ENCODE measurements at places on chromosomes 11 and 22.

GRCh38 chr11:127039591-127039990 is 39.0 kb upstream of the KIRREL3 start:
- DNase-seq, result no peak

- no peak for DNase-seq
Measured at GRCh38 chr11:88327061-88327460, 10.5 kb downstream of the CTSC start.

GRCh38 chr11:131734871-131735270 is 364.5 kb downstream of the NTM start:
- DNase-seq, result no peak

- DNase-seq, result no peak
Measured at GRCh38 chr11:105975128-105975527, 46.9 kb downstream of the MSANTD4 start.

DNA sequence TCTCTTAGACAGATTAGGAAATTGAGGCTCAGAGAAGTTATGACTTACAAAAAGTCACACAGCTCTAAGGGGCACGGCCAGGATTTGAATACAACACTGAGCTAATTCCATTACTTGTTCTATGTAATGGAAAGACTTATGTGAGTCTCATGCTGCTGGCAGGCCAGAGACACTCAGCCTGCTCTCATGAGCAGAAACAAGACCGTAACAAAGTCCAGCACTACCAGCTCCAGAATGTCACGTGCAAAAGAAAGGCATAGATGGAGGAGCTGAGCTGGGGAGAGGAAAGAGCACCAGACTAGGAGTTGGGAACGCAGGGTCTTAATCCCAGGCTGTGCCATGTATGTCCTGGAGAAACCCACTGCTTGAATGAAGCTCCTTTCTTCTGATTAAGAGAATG is 1.8 kb downstream of the CHRDL2 start:
- no peak for DNase-seq

- DNase-seq, result no peak
Measured at GRCh38 chr22:19871023-19871844, 16.6 kb upstream of the GNB1L start.

DNA sequence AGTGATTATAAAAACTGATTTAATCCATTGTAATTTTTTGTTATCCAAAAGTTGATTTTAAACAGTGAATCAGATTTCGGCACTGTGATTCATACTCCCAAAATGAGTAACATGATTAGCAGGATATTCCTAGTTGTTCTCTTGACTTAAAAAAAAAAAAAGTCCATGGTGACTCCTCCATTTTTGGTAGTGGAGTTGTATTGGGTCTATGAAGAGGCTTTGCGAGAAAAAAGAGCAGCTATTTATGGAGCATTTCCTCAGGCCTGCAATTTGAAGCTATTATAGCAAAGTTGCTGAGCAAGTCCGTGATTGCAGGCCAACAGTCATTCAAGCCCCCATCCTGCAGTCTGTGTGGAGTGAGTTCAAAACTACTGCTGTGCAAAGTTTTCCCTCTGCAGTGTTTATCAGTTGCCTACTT is 28.8 kb downstream of the YAP1 start:
- no peak for DNase-seq

GRCh38 chr11:44877571-44878497 is 72.8 kb downstream of the TP53I11 start:
- no peak for DNase-seq

DNA sequence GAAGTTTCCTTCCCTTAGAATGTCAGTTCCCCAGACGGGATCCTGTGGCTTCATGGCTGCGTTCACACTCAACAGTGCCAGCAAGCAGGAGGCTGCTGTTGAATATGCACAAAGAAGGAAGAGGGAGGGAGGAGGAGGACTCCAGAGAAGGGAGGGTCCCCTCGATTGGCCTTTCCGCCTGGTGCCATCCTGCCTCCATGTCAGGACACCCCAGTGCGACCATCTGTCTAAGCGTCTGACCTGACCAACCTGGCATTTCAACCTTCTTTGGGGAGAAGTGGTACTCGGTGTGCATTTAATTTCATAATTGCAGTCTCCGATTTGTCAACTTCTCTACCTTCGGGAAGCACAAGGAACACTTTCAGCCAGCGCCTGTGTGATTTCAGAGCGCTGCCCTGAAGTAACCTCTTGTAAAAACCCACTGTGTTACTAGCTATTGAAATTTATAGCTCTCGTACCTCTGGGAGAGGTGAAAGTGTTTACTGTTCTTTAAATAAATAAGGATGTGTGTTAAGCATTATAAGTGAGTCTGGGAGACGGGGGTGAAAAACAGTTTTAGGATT is 1491.9 kb downstream of the TBC1D22A start:
- no peak for DNase-seq

GRCh38 chr11:9493492-9493891 is 32.7 kb downstream of the ZNF143 start:
- no peak for DNase-seq

GRCh38 chr11:60978546-60979380 is 7.3 kb downstream of the CD6 start:
- DNase-seq, result no peak

DNA sequence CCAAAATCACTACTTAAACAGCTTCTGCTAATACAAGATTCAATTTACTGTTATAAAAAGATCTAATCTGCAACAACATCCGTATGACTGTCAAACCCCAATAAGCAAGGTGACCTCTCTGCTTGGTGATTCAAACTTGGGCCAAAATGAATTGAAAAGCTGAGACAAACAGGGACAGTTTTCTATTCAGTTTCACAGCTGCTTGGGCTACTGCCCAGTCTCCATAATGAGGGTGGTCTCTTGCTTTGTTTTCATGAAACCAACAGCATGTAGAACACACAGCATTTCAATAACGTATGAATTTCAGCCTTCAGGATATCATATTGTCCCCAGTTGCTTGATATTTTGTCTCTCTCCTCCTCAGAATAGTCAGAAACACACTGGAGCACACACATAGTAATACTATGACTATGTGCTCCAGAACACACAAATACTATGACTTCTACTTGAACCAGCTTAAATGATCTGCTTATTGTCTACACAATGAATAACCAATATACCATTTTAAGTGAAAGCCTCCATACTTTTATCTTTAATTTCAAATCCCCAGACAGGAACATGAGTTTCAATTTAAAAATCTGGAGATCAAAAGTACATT is 285.0 kb downstream of the TTC28 start:
- no peak for DNase-seq

DNA sequence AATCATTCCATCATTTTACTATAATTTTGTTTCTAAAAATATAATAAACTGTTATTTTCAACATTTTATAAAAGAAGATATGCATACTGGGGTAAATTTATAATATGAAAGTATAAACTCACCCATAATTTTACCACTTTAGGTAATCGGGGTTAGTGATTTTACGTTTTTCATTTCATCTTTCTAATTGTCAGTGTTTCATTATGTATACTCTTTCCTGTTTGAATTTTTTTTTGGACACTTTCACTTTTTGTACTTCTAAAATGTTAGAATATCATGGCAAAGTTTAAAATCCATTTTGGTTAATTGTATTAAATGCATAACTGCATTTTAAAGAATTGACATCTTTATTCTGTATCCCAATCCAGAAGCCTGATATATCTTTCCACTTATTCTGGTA is 115.8 kb downstream of the METTL15 start:
- DNase-seq, result no peak

GRCh38 chr22:24128631-24129262 is 52.5 kb upstream of the SUSD2 start:
- DNase-seq, result no peak

GRCh38 chr22:24146791-24147353 is 34.4 kb upstream of the SUSD2 start:
- DNase-seq, result no peak

DNA sequence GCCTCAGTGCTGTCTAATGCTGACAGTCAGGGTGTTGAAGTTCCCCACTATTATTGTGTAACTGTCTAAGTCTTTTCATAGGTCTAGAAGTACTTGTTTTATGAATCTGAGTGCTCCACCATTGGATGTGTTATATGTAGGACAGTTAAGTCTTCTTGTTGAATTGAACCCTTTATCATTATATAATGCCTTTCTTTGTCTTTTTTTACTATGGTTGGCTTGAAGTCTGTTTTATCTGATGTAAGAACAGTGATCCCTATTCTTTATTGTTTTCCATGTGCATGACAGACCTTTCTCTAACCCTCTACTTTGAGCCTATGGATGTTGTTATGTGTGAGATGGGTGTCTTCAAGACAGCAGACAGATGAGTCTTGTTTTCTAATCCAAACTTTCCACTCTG is 107.8 kb upstream of the C11orf58 start:
- DNase-seq, result no peak

- no peak for DNase-seq
Measured at GRCh38 chr11:93028960-93029522, 59.6 kb downstream of the MTNR1B start.

- DNase-seq, result no peak
Measured at GRCh38 chr11:90294526-90294925, 71.7 kb upstream of the CHORDC1 start.

- no peak for DNase-seq
Measured at GRCh38 chr22:29255064-29255621, 12.6 kb downstream of the RHBDD3 start.

DNA sequence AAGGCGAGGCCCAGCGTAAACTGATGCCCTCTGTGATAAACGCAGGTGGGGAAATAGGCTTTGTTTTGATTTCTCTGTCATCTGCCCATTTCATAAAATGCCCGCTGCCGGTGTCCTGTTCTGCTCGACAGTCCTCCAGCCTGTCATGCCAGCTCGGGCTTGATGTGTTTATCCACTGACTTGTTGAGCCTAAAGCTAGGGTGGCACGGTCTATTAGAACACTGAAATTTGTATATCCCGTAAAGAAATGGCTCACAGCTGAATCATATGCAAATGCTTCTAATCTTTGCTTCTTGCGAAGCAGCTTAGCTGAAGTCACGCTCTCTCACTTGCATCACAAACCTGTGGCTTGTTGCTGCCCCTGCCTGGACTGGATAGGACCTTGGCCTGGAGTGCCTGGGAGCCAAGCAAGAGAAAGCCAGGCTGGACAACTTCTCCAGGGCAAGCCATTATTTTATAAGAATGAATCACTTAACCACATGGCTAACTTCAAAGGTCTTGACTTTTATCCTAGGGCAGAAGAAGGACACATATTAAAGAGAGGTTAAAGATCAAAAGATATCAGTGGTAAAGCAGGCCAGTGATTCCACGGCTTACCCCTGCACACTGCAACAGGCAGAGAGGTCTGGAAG is 33.1 kb downstream of the EHF start:
- peak; percentile 93 for DNase-seq

- no peak for DNase-seq
Measured at GRCh38 chr11:5036669-5037068, 9.7 kb upstream of the OR52J3 start.

DNA sequence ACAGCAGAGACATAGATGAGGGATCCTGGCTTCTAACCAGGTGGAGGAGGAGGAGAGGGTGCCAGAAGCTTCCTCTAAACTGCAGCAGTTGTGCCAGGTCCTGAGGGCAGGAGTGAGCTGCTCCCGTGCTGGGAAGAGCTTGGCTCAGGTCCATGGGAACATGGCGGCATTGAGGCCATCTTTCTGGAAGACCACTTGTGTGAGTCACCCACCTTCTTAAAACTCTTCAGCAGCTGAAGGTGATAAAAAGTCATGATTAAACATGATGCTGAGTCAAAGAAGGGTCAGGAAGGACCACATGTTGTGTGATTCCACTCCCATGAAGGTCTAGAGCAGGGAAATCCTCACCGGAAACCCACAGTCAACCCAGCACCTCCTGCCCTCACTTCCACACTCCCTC is 35.1 kb downstream of the LINC01488 start:
- DNase-seq, result no peak

- DNase-seq, result no peak
Measured at GRCh38 chr11:116199182-116199581, 573.6 kb downstream of the BUD13 start.

DNA sequence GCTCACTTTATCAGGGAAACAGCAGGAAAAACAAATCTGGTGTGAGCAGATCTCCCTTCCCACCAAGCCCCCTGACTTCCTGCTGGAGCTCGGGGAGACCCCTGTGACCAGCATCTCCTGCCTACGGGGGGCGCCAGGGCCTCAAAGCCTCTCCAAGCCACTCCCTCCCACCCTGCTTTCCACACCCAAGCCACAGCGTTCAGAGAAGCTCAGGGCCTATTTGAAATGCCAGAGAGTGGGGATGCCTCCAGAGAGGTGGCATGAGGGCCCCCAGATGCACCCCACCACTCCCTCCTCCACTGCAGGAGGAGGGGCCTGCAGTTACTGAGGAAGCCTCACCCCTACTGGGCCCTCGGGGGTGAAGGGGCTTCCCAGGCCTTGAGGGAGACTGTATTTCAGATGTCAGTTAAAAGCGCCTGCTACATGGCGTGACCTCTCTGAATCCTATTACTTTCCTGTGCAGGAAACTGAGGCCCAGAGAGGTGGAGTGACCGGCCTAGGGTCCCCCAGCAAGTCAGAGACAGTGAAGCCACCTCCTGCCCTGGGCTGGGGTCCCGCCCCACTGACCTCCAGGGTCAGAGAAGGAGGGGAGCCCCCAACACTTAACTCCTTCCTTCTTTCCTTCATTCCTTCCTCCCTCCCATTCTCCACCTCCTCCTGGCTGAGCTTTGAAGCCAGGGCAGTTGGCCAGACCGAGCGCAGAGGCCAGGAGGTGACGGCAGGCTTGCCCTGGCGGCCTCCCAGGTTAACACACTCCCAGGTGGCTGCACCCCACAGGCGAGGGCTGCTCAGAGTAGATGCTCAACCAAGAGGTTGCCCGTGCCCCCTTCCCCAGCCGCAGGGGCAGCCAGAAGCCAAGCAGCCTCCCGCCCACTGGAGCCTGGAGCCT is 6.0 kb upstream of the CDKN1C start:
- no peak for DNase-seq

DNA sequence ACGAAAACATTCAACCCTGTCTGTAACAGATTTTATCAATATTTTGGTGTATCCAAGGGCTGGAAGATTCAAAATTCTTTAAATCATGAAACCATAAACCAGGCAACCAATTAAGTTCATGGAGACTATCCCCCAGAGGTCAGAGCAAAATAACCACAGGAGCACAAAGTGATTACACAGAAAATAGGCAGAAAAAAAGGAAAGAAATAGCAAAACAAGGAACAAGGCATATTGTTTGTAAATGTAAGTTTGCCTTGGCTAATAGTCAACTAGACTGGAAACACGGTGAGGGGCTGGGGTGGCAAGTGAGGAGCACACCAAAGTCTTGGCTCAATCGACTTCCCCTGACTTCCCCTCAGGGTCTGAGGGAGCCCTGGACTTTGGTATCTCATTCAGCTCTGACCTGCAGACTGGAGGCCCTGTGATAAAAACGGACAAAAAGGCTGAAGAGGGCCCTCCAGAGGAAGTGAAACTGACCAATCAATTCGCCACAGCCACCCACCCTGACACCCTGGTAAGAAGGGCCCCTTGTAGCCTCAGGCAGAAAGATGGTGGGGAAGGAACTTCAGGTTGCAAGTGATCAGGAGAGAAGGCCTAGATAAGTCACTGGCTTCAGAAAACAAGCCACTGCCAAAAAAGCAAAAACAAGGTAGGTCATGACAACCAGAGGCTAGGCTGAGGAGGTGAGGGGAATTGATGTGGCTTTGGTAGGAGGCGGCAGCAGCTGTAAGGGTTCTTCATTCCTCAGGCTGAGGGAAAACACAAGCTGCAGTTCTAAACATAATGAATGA is 1.8 kb downstream of the SIK3 start:
- no peak for DNase-seq
